ENCODE measurements at places on chromosomes 2 and 18.

DNA sequence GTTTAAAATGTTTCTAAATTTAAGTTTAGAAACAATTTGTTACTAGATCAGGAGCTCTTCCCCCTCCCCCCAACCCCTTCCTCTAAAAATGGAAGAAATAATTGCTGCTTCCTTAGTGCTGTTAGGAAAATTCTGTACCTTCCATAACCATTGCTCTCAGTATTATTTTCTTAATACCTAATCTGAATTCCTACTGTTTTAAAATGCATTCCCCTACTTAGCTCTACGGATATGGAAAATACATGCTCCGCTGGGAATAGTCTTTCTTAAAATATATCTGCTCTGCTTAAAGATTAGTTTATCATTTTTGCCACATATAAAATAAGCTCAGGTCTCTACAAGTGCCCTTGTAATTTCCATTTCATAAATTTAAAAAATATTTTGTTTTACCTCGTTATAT is 215.2 kb downstream of the TGIF1 start:
- no peak for DNase-seq

GRCh38 chr18:46334868-46335281 is 230.7 kb downstream of the HAUS1 start:
- DNase-seq: peak; percentile 16

DNA sequence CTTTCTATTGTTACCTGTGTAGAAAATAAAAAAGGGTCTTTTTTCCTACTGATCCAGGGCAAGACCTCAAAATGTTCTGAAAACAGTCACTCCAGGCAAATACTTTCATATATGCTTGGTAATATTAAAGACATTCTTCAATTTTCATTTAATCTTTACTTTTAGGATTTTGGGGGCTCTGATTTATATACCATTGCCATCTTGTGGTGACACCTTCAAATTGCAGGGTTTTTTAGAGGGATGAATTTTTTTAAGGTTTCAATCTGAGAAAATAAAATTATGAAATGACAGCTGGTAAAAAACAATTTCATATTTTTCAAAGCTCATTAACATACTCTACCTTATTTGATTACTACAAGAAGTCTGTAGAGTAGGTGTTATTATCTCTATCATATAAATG is 26.8 kb downstream of the MAPK4 start:
- DNase-seq: no peak

- no peak for DNase-seq
These were observed 4.1 kb downstream of the TMEM237 start for GRCh38 chr2:201639205-201639604.

DNA sequence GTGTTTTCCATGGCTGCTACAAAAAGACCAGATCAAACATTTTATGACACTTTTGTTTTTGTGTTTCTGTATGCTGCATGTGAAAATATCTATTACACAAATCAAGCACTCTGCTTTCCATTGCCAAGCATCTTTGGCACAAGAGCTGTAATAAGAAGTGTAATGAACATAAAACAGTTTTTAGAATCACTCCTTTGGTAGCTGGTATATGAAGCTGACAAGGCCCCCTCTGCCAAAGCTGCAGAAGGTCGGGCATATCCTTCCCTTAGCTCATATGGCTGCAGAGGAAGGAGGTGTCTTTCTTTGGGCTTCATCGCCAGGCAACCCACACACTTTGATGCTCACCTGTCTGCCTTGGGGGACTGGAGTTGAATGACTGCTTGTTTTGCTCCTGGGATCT is 175.4 kb downstream of the TMEM247 start:
- DNase-seq: no peak

- DNase-seq: peak; percentile 82
These were observed 25.7 kb downstream of the NPPC start for GRCh38 chr2:231900486-231900942.

DNA sequence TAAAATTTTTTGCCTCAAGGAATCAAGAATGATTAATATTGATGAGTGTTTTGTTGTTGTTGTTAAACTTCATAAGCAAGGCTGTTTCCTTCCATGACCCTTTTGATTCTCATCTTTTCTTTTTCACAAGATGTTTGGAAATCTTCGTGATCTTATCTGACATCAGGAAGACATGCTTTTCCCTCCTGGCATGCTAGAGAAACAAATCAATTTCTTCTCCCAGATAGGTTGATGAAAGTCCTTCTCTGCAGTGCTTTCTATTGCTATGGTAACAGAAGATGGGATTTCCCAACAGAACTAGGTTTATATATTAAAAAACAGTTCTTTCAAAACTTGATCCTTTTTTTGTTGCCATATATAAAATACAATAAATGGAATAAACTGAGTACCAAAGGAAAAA is 85.2 kb downstream of the EML6 start:
- DNase-seq: no peak

DNA sequence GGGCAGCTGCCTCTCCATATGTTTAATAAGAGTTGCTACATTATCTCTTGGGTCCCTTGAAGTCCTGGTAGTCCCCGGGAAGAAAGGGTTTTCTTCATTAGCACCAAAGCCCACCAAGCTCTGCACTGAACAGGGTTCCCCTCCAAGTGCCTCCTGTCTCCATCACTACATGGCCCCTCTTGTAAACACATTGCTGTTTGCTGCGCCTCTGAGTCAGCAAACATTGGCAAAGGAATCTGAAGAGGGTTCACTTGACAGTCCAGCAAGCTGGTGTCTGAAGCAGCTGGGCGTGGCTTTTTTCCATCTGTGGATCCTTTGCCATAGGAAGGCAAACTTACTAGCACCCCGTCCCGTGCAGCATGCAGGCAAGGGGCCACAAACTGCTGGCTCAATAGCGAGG is 82.8 kb downstream of the TEX51 start:
- no peak for DNase-seq

DNA sequence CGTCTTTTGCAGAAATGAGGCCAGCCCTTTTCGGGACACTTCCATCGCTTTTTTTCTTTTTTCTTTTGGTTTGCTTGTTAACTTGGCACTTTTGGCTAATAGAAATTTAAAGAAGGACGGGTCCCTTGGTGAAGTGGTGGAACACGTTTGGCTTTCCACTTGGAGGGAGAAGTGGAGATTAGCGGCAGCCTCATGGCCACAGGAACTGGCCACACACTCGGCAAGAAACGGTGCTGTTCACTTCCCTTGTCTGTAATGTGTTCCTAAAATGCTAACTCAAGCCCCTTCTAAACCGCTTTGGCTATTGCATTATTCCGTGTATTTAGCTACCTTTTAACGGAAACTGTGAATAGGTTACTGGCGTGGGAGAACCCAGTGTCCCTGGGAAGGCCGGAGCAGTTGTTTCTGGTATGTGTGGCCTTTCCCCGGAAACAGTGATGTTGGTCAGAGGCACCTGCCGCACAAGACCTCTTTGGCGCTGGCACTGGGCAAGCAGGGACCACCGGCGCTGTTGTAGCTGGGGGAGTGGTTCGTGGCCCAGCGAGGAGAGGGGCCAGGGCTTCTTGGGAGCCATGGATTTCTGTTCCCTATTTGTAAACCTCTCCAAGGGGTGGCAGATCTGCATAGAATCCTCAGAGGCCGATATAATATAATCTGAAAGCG is 981 bp downstream of the RAMP1 start:
- DNase-seq: no peak

- DNase-seq: no peak
These were observed 35.0 kb upstream of the DOK6 start for GRCh38 chr18:69365658-69366057.

GRCh38 chr2:148161909-148162435 is 141.1 kb downstream of the MBD5 start:
- DNase-seq: no peak

GRCh38 chr2:63093502-63093901 is 42.9 kb downstream of the OTX1 start:
- no peak for DNase-seq

DNA sequence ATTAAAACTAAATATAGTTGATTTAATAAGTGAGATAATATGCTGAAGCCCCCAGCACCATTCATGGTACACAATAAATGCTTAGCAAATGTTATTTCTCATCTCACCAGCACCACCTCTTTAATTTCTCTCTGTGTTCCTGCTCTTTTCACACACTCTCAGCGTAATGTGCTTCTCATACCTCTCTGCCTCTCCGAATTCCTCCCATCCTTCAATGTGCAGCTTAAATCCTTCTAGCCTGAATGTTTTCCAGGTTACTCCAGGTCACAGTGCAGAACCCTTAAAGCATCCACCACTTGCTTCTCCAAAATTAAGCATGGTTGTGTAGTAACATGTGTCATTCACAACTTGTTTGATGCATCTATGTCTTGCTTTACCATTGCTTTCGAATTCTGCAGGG is 119.6 kb downstream of the MCFD2 start:
- DNase-seq: no peak

DNA sequence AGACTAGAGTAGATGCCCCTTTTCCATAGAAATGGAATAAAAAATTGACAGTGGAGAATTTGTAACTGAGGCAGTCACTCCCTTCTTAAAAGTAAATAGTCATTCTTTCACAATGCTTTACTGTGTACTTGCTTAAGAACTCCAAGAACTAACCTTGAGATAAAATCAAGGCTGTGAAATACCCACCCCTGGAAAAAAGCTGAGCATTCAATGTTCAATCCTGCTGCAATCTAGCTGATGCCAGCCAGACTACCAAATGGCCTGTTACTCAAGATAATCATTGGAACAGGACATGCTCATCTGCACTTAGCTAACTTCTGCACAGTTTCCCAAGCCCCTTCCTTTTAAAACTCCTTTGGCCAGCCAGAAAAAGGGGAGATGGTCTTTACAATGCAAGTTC is 367.4 kb upstream of the GULP1 start:
- DNase-seq: no peak

DNA sequence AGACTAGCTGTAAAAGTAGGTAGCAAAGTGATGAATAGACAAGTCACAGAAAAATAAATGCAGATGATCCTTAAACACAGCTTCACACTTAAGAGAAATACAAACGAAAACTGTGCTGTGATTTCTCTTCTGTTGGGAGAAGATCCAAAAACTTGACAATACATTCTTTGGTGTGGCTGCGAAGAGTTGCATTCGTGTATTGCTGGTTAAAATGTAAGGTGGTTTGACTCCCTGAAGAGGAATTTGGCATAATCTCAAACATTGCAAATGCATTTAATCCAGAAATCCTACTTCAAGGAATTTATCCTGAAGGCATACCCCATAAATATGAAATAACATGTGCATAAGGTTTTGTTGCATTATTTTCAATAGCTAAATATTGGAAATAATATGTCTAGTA is 7.1 kb downstream of the CCNYL1 start:
- DNase-seq: no peak

- no peak for DNase-seq
These were observed 185.6 kb downstream of the RTP5 start for GRCh38 chr2:242054881-242055801.

- no peak for DNase-seq
These were observed 8.8 kb downstream of the SNTG2 start for GRCh38 chr2:959457-959856.

GRCh38 chr2:8502316-8502715 is 179.5 kb upstream of the ID2 start:
- no peak for DNase-seq

- DNase-seq: no peak
These were observed 74.6 kb downstream of the ARL4C start for GRCh38 chr2:234422273-234422732.

GRCh38 chr2:47782381-47782670 is 619 bp upstream of the MSH6 start:
- no peak for DNase-seq

DNA sequence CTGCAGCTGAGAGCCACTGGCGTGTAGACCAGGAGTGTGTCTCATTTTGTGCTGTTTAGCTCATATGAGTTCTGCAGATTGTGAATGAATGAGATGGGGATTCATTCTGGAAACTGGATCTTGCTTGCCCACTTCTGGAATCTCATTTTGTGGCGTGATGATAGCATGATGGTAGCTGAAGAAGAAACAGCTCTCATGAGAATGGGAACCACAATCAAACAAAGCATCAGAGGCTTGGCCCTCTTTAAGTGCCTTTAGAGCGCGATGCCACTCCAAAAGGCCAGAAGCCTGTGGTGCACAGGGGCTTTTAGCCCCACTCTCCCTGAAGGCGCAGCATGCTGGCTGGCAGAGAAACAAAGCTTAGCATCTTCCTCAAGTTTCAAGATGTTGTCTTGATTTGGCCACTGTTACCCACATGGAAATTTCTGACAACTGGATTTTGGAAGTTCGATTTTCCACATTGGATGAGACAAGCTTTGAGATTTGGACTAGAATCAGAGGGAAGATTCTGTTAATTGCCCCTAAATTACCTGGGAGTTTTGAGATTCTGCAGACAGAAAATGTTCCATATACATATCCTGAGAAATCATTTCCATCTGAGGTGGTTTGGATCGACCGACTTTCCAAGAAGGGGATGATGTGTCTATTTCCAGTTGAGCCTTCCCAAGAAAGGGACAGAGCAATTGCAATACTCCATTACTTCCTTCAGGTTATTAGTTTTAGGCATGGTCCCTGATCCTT is 234.5 kb downstream of the VAPA start:
- no peak for DNase-seq

GRCh38 chr2:222677981-222678380 is 6.5 kb downstream of the MOGAT1 start:
- no peak for DNase-seq

DNA sequence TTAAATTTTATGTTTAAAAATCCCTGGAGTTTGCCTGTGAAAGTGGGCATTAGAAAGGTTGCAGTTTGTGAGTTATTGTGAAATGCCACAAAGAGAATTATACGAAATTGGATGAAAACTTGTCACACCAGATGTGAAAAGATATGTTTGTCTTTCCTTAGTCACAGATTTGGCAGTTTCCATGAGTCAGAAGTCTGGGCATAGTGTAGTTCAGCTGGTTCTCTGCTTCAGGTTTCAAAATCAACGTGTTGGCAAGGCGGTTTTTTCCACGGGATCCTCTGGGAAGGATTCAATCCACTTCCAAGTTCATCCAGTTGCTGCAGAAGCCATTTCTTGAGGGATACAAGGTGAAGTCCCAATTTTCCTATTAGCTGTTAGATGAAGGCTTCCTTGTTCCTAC is 658.0 kb upstream of the CDH2 start:
- no peak for DNase-seq

DNA sequence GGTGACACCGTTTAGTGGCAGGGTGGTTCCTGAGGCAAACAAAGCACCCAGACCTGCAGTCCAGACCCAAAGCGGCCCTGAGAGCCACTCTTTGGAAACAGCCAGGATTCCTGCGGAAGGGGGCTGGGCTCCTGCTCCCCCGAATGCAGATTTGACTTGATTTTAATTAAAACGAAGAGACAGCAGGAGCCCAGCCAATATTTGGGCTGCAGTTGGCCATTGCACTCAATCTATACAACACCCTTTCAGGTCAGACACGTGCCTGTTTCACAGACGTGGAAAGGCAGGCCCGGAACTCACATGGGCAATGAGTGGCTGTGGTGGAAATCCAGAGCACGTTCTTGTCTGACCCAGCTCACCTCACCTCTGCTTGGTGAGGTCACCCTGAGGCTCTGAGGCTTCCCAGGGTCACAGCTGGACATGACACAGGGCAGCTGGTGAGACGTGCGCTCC is 122.4 kb downstream of the NDUFA10 start:
- DNase-seq: no peak

All from activated CD4-positive, alpha-beta T cell treated with anti-CD3 and anti-CD28 coated beads, Interleukin-2, amount 50 U/mL, for 48 hours (primary cell).